ENCODE measurements at places on chromosomes 6 and 20. TPM values are rescaled to one million over a fixed set of nuclear protein-coding genes. Genes with fewer than 3 reads are reported as not detected.

The SLA2 gene
- total RNA-seq = 0.13 TPM

The OR12D3 gene
- not detected for total RNA-seq

The ZSCAN16 gene
- total RNA-seq = 5.3 TPM

The RNF39 gene
- total RNA-seq = not detected

The CDSN gene
- total RNA-seq = not detected

The EPM2A gene
- total RNA-seq = 5.7 TPM

The WFDC10B gene
- total RNA-seq = not detected

The SLC22A16 gene
- not detected for total RNA-seq

The RCAN2 gene
- 0.05 TPM for total RNA-seq

The CTCFL gene
- total RNA-seq = 0.05 TPM

The RIPOR2 gene
- 0.54 TPM for total RNA-seq

The CPXM1 gene
- total RNA-seq = not detected

The PLEKHG1 gene
- total RNA-seq = 4.0 TPM

The HS3ST5 gene
- total RNA-seq = 0.05 TPM

The C20orf141 gene
- total RNA-seq = not detected

The PPP1R14C gene
- total RNA-seq = not detected

The VIP gene
- not detected for total RNA-seq

The MMP24 gene
- total RNA-seq = 7.1 TPM

The POU3F2 gene
- total RNA-seq = not detected

The CGAS gene
- total RNA-seq = 38.4 TPM

The SLC22A7 gene
- total RNA-seq = not detected

The C20orf204 gene
- total RNA-seq = 1.9 TPM

The ZNF165 gene
- total RNA-seq = 4.2 TPM

The APOBEC2 gene
- not detected for total RNA-seq

The EYA2 gene
- total RNA-seq = 1.9 TPM

The SYCP2L gene
- 2.4 TPM for total RNA-seq

The KCNK5 gene
- total RNA-seq = 0.77 TPM

The DCDC2 gene
- 0.15 TPM for total RNA-seq

The HLA-DQB2 gene
- not detected for total RNA-seq

The PHF3 gene
- 40.0 TPM for total RNA-seq

The LCA5 gene
- 7.0 TPM for total RNA-seq

The FAM209B gene
- total RNA-seq = not detected

The PRSS35 gene
- 0.10 TPM for total RNA-seq

The CDH22 gene
- total RNA-seq = not detected

The WASF1 gene
- 63.9 TPM for total RNA-seq

The SLC22A1 gene
- total RNA-seq = 0.98 TPM

The ABHD16B gene
- total RNA-seq = not detected

The BPIFA2 gene
- not detected for total RNA-seq

The ADIG gene
- not detected for total RNA-seq

The FAXC gene
- total RNA-seq = 9.0 TPM

The MYH7B gene
- 0.59 TPM for total RNA-seq

The PNPLA1 gene
- not detected for total RNA-seq

The SEL1L2 gene
- not detected for total RNA-seq

The GABRR2 gene
- 0.18 TPM for total RNA-seq

The RIPOR3 gene
- total RNA-seq = 92.5 TPM

The PACRG gene
- total RNA-seq = 0.59 TPM

Data from Panc1 (cell line).